Hematopoietic multipotent progenitor cell (in vitro differentiated cells): ENCODE measurements at places on chromosomes 6 and 20.

- DNase-seq: no peak
Observed at GRCh38 chr6:26278536-26278935, 86.5 kb upstream of the BTN3A2 start.

DNA sequence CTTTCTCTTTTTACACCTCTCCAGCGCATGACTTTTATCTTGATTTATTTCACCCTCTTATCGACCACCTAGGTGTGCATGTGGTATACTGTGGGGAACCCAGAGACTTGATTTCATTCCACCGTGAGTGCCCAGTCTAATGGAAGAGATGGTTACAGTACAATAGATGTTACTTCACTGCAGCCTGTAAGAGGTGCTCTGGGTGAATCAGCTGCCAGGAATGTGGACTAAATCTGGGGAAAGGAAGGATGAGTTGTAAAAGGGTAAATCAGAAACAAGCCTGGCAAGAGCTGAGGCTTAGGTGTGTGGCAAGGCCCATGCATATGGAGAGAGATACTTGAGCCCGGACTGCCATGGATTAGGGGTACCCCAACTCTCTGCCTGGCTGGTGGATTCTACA lies 7.4 kb downstream of the STK35 start:
- no peak for DNase-seq

- DNase-seq: no peak
Observed at GRCh38 chr6:31557443-31558317, 10.3 kb downstream of the NFKBIL1 start.

DNA sequence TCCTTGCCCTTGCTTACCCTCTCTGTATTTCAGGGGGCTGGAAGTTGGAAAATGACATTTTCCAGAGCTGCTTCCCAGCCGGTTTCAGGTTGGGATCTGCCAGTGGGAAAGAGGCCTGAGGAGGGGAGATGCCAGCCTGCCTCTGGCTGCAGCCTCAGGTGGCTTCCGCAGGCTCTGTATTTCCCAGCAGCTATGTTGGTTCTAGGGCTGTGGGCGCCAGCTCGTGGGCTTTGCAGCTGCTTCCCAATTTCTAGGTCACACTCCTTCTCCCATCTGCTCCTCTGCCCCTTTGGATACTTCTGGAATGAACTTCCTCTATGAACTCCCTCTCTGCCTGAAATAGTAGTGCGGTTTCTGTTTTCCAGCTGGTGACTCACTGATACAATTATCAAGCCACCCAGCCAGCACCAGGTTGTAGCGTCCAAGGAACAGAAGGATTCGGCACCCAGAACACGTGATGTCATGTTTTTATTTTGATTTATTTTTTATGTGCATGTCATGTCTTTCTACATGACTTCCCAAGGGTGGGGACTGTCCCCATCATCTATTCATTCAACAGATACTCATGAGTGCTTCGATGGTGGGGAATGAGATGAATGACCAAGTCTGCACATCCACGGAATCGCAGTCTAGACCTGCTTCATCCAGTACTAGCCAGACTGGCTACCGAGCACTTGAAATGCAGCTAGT lies 38.0 kb downstream of the TGM2 start:
- DNase-seq: no peak

- no peak for DNase-seq
Observed at GRCh38 chr6:9583753-9584352, 831.0 kb downstream of the TFAP2A start.

GRCh38 chr6:29792123-29793035 lies 35.2 kb upstream of the HLA-G start:
- peak; percentile 66 for DNase-seq

DNA sequence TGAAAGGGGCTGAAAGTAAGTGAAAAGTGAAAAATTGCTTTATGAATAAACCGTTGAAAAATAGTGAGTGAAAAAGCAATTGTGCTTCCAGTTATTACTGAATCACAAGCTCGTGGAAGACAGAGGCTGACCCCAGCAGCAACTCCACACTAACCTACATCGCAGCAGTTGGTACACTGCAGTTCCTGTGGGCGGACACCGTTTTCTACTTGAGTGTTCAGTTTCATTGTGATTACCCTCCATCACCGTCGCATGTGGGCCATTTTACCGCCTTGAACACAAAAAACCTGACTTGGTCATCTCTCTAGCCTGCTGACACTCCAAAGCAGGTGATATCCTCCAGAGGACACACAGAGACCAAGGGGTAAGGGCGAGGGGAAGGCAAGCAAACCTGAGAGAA lies 28.4 kb downstream of the PRDM1 start:
- no peak for DNase-seq
